ENCODE measurements at places on chromosomes 5 and 9. TPM values are rescaled to one million over a fixed set of nuclear protein-coding genes. Genes with fewer than 3 reads are reported as not detected.

DNA sequence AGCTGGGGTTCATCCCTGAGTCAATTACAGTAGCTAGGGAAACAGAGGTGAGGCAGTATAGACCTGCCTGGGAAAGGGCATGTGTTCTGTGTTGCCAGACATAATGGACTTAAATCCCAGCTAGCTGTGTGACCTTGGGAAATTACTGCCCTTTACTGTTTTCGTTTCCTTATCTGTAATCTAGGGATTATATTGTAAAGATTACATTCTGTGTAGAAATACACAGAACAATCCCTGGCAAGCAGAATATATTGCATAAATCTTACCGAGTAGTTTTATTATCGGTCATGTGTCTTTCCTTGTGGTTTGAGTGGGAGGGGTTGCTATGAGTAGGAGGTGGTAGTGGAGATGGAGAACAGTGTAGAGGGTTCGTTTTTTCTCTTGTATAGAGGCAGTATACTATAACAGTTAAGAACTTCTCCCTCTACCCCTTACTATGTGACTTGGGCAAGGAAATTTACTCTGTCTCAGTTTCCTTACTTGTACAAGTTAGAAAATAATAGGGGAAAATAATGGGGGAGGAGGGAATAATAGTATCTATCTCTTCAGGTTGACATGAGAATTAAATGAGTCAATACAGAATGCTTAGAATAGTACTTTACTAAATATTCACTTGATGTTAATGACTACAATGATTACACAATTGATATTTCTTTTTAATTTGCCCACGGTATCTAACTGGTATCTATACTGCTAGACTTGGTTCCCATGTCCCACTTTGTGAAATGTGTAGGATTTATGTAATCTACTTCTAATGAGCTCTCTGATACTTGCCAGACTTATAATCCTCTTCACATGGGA is 7.1 kb upstream of the DMXL1 start:
- DNase-seq = no peak

DNA sequence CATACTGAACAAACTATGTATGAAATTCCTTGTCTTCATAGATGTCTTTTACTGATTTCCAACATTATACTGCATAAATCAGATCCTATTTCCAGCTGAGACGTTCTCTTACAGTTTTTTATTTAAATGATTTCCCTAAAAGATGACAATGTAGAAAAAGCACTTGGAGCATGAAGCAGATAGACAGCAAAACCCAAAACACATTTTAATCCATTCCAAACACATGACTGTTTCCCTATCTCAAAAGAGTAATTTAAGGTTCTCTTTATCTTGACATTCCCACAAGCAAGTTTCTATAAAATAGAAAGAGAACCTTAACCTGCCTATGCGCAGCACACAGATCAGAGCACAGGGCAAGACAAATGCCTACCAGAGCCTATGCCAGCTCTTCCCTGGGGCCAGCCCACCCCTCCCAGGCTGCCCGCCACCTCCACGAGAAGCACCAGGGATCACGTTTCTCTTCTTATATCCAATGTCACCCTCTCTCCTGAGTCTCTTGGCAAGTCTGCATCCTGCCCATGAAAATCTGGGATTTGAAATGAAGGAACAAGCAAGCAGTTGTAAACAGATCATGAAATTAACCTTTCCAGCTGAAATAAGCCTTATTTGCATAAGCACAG is 52.4 kb downstream of the RETREG1 start:
- no peak for DNase-seq

GRCh38 chr5:177096162-177097015 is 9.7 kb downstream of the FGFR4 start:
- DNase-seq = no peak

GRCh38 chr9:135032041-135032835 is 55.2 kb upstream of the OLFM1 start:
- no peak for DNase-seq

DNA sequence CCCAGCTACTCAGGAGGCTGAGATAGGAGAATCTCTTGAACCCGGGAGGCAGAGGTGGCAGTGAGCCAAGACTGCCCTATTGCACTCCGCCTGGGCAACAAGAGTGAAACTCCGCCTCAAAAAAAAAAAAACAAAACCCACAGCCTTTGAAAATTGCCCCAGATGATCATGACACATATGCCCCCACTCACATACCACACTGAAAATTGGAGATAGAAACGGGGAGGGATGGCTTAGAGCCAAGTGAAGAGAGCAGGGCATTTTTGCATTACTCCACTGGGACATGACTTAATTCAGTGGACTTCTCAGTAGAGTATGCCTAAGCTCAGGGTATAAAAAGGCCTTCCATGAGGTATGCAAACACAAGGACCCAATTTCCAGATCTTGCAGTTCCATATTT is 309.3 kb downstream of the BNC2 start:
- no peak for DNase-seq

DNA sequence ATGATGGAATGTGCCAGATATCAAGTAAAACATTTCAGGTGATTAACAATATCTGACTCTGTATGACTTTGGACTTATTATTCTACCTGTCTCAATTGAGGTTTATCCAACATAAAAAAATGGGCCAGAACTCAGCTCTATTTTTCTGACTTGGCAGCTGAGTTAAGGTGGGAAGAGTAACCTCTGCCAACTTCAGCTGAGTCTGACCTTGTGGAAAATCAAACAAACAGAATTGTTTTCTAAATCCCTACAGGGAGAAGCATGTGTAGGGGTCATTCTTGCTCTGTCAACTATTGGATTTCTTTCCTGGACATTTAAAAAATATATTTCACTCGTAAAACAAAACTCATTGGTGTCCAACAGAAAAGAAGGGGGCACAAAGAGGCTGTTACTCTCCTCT is 139.4 kb upstream of the TLR4 start:
- no peak for DNase-seq

GRCh38 chr9:35313460-35313859 is 151.7 kb downstream of the UNC13B start:
- no peak for DNase-seq

DNA sequence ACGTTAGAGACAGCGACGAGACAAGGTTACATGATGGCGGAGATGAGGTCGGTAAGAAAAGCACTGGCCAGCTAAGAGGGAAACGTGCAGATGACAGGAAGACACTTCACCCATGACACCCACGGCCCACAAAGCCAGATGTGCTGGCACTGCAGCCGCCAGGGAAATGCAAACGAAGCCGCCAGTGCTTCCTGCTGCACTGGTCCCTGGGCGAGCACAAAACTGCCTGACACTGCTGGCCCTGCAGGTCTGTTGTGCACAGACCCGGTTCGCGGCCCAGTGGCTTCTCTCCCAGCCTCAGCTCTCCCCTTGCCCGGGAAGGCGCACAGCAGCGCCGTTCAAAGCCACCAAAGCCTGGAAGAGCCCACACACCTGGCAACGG is 20.3 kb downstream of the QSOX2 start:
- DNase-seq = no peak

Gene PCDHGA12
- not detected for total RNA-seq

Gene DIRAS2
- not detected for total RNA-seq

Gene CEL
- total RNA-seq = not detected

Gene SHB
- 20.0 TPM for total RNA-seq
